ENCODE measurements at places on chromosomes 2 and 18.

GRCh38 chr2:120161190-120161589, 62.0 kb downstream of the TMEM185B start:
- no peak for DNase-seq

GRCh38 chr18:5311301-5311989, 15.9 kb upstream of the ZBTB14 start:
- DNase-seq, result no peak

DNA sequence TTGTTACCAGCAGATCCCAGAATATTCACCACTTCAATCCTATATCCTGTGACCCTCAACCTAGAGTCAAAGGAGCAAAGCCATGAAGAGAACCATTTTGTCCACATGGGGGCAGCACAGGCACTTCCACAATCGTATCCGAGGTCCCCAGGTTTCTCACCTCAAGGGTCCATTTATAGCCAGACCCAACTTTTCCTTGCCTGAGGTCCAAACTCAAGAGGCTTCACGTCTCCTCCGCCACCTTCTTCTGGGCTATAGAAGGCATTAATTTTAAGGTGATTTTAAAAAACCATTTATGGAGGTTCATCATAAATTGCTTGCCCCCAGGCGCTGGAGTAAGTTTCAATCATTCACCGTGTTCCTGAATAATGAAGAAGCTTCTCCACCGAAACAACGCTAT, 111.6 kb upstream of the NABP1 start:
- DNase-seq, result peak; percentile 35

GRCh38 chr2:213157242-213157641, 5.8 kb upstream of the IKZF2 start:
- no peak for DNase-seq

- DNase-seq, result no peak
Measured at GRCh38 chr2:139007130-139007529, 226.9 kb upstream of the NXPH2 start.

Data from effector memory CD4-positive, alpha-beta T cell (primary cell).